ENCODE measurements at places on chromosomes 2 and 18. TPM values are rescaled to one million over a fixed set of nuclear protein-coding genes. Genes with fewer than 3 reads are reported as not detected.

Gene STEAP3
- 30.5 TPM for total RNA-seq

Gene HK2
- 24.2 TPM for total RNA-seq

Gene CNDP1
- total RNA-seq = not detected

Gene SEH1L
- total RNA-seq = 36.5 TPM

Gene SCYGR6
- not detected for total RNA-seq

Gene ALPP
- not detected for total RNA-seq

Gene MAL
- not detected for total RNA-seq

Gene BAZ2B
- total RNA-seq = 20.5 TPM

Gene GNAL
- 3.0 TPM for total RNA-seq

Measured in GM23248 (cell line).